ENCODE measurements at places on chromosomes 12 and 14.

DNA sequence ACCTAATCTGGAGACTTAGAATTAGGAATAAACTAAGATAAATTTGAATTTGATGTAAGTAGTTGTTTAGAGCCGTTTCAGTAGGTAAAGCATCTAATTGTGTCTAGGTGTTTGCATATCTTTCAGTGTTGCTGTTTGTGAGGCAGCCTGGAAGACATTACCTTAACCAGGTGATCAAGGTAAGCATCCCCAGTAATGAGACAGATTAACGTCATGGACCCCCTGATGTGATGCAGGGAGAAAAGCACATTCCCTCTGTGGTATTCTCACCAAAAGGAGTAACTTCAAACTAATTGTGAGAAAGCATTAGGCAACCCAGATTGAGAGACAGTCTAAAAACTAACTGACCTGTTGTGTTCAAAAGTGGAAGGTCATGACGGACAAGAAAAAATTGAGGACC, 251.6 kb downstream of the NUAK1 start:
- no peak for DNase-seq

DNA sequence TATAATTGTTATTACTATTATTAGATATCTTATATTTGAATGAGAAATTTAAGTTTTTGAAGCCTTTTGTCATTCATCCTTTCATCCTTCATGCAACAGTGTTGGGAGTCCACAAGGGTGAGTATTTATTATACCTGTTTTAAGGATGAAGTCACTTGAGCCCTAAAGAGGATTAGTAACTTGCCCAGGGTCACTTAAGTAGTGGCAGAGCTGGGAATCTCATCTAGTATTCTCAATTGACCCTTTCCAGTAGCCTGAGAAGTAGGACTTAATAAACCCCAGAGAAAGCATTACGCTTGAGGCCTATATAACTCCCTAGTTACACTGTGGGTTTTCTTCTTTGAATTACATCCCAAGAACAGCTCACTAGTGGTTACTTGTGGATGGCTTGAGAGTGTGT, 119.8 kb downstream of the SRGAP1 start:
- no peak for DNase-seq

DNA sequence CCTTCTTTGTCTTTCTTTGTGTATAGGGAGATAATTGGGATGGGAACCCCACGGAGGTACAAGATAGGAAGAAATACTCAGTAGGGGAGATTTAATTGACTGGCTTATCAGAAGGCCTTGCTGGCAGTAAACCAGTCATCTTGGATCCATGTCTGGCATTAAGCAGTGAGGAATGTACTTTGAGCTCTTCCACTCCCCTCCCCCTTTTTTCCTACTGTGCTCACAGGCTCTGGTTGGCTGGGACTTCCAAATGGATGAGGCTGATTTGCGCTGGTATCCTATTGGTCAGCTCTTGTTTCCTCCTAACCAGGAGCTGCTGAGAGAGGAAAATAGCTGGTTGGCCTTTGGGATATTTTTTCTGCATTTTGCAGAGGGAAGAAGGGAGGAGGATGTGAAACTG, 24.7 kb downstream of the NGDN start:
- DNase-seq = no peak

DNA sequence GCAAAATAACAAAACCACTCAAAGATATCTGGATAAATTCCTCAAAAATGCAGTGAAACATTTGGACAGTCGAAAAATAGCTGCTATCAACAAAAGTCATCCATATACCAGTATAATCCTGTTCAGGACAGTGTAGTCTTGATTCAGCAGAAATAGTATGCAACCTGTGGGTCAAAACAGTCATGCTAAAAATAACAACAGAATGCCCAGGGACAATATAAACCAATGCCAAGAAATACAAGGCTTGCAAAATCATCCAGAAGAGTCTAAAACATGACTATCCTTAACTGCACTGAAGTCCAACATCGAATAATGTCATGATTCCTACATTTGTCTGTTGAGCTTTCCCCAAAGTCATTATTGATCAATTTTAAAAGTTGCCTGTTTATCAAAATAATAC, 425.9 kb downstream of the FSCB start:
- no peak for DNase-seq

GRCh38 chr12:131829356-131829747, 1.2 kb downstream of the MMP17 start:
- no peak for DNase-seq

DNA sequence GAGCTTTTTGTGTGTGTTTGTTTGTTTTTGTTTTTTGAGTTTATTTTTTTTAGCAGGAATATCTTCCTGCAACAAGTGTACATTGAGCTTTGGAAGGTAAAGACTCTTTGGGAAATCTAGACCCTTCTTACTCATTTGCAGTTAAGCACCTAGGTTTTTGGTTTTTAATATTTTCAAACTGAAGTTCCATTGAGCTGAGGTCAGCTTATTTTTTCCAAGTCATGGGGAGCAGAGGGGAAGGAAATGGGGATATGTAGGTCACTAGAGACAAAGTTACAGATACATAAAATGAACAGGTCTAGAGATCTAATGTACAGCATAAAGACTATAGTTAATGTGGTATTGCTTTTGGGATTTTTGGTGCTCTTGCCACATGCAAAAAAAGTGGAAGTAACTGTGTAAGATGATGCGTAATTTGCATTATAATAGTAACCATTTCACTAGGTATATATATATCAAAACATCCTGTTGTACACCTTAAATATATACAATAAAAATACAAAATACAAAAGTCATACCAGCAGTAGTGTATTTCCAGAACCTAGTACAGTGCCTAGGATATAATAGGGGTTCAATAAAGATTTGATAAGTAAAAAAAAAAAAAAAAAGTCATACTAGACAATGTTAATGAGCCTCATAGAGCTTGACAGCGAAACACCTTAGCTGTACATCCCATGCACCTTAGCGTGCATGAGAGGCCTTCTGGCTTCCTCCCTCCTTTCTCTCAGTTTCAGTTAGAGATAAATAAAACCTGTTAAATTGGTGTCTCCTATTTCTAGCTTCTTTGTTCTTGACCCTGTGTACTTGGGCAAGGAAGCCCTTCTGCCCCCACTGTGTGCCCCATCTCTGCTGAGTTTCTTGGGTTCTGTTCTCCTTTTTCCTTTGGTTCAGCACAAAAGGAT, 22.7 kb downstream of the CGRRF1 start:
- DNase-seq = no peak

DNA sequence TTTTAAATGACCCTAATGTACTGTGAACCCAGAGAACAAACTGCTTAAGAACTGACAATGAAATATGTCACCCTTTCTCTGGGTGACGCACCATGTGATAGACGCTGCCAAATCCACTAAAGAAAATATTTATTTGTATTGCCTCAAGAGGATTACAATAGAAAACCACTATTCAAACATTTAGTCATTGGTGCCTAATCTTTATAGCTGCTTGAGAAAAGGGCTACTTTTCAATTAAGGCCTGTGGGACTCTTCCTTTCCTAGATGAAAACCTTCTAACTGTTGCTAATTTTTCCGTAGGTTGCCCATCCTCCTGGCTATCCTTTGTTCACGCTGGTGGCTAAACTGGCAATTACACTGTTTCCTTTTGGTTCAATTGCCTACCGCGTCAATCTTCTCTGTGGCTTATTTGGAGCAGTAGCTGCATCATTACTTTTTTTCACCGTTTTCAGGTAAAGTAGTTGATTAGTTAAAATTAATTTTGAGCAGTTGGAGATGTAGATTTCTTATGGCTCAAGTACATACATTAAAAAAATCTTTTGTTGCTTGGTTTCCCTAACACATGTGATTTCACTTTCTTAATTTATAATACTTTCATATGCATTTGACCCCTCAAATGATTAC, 6.0 kb downstream of the TMEM260 start:
- DNase-seq = no peak

GRCh38 chr14:103538291-103539055, 9.5 kb downstream of the TRMT61A start:
- no peak for DNase-seq

DNA sequence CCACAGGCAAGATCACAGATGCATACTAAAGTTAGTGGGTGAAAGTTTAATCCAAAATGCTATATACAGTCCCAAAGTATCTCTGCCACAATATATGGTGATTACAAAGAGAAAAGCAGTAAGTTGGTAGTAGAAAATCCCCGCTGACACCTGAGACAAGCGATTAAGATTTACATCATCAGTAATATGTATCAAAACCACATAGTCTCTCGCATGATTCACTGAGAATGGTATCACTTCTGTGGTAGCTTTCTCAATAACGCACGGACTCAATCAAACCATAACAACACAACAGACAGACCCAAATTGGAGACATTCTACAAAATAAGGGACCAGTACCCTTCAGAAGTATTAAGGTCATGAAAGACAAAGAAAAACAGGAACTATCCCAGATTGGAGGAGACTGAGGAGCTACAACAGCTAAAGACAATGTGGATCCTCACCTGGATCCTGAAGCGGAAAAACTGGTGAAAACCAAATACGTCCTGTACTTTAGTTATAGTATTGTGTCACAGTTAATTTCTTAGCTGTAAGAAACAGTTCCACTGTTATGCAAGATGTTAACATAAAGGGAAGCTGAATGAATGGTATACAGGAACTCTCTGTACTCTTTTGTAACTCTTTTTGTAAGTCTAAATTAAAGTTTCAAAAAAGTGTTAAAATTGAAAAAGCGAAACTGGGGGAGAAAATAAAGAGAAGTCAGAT, 51.0 kb downstream of the SPTLC2 start:
- no peak for DNase-seq

GRCh38 chr12:40614923-40615322, 77.3 kb upstream of the CNTN1 start:
- no peak for DNase-seq
